ENCODE measurements at places on chromosomes 16 and 17. TPM values are rescaled to one million over a fixed set of nuclear protein-coding genes. Genes with fewer than 3 reads are reported as not detected.

- no peak for DNase-seq
Measured at GRCh38 chr17:77700165-77700881, 258.2 kb upstream of the TNRC6C start.

The TBC1D3E gene
- total RNA-seq = not detected

GRCh38 chr16:86578061-86578599 is at the start of gene FOXL1:
FOXL1 (plus strand) TSS chr16:86578549; CDS start chr16:86578724, 175 bp downstream.
- no peak for DNase-seq

- peak; percentile 58 for DNase-seq
Measured at GRCh38 chr16:54287131-54288029, 793 bp upstream of the IRX3 start.

The RNF43 gene
- total RNA-seq = 4.7 TPM

The ST6GALNAC2 gene
- total RNA-seq = 4.3 TPM

- no peak for DNase-seq
Measured at GRCh38 chr16:63816276-63816675, 1305.6 kb downstream of the CDH11 start.

DNA sequence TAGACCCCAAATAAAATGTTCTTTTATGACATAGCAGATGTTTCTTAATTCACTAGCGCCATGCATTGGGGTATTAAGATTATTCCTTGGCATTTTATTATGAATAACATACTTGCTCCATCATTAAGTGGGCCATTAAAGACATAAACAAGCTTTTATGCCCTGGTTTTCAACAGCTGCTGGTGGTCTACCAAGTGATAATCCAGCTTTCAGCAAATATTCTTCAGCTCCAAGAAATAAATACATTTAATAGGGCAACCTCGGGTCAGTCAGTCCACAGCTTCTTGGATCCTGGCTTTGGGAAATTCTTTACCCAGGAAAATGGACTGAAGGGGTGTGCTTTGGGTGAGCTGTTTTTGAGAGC is 217.3 kb upstream of the IRX3 start:
- no peak for DNase-seq

DNA sequence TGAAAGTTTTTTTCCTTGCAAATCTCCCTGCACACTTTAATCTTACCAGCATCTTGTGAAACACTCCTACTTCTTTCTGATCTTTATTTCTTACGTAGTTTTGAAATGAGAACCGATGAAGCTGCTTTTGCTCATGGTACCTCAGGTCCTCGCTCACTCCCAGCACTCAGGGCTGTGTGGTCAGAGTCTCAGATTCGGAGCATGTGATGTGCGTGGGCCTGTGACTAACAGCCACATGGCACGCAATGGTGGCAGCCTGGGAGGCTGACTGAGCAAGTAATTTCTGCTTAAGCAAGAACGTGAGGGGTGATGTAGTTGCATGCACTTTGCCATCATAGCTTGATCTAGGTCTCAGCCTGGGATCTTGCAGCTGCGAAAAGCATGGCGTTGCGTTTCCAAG is 624.3 kb downstream of the MAF start:
- no peak for DNase-seq

The P2RX1 gene
- total RNA-seq = 0.55 TPM

GRCh38 chr16:10362077-10362863 is 23.6 kb upstream of the ATF7IP2 start:
- no peak for DNase-seq

DNA sequence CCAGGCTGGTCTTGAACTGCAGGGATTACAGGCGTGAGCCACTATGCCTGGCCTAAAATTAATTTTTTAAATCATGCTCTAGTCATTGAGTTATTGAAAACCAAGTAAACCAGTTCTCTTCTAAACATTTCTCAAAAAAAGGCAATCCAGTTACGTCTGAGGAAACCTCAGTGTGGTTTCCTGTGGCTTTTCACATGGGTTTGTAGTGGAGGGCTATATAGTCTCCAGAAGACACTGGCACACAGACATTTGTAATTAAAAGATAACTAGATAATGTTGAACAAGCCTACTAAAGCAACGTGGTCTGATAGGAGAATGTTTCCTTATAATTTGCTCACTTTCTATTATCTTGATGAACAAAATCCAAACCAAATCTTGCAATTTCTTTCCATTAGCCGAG is 5.2 kb upstream of the TOB1 start:
- DNase-seq = no peak

GRCh38 chr16:24346734-24347133 is 90.6 kb downstream of the CACNG3 start:
- no peak for DNase-seq

DNA sequence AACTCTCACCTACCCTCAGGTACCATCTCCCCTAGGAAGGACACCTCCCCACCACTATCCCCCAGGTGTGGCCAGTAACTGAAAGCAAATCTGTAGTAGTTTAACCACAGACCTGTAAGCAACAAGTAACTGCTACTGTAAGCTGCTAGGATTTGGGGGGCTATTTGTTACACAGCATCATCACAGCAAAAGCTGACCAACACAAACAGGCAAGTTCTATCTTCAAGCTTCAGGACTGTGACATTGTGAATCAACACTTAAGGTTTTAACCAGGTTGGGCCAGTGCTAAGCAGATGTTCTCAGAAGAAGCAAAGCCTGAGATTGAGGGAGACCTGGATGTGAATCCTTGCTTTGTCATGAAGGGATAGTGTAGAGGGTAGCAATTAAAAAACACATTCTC is 47.0 kb downstream of the ABCC6 start:
- no peak for DNase-seq

The UTS2R gene
- total RNA-seq = 1.4 TPM

DNA sequence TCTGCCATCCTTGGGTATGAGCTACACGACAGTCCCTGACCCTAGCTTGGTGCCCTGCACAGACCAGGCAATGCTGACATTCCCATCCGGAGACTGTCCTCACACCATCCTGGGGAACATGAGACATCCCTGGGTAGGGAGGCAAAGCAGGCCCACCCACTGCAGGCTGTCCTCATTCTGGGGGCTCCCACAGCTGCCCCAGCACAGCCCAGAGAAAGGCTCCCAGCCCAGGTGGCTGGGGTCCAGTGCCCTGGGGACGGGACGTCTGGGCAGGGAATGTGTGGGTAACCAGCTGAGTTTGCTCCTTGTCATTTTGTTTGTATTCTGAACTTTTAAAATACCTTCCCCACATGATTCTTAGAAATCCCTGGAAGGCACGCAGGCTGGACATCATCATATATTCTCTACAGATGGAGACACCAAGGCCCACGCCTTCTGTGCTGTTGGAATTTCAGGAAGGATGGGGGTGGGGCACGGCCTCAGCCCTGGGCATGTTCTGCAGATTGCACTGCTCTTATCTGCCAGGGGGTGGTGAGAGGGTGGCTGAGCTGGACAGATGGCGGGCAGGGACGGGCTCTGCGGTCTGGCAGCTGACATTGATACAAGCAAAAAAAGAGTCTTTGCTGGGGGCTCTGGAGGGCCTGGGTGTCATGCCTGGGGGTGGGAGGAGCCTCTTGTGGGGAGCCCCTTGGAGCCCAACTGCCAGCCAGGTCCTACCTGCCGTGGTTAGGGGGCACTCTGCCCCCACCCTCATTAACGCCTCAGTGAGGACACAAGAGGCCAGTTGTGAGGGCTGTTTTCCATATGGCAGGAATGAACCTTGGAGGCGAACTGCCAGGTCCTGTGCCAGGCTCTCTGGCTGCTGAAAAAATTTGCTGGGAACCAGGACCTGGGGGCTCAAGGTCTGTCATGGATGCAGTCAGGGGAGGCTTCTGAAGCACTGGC is 28.4 kb downstream of the LRRC75A start:
- DNase-seq = peak; percentile 63

DNA sequence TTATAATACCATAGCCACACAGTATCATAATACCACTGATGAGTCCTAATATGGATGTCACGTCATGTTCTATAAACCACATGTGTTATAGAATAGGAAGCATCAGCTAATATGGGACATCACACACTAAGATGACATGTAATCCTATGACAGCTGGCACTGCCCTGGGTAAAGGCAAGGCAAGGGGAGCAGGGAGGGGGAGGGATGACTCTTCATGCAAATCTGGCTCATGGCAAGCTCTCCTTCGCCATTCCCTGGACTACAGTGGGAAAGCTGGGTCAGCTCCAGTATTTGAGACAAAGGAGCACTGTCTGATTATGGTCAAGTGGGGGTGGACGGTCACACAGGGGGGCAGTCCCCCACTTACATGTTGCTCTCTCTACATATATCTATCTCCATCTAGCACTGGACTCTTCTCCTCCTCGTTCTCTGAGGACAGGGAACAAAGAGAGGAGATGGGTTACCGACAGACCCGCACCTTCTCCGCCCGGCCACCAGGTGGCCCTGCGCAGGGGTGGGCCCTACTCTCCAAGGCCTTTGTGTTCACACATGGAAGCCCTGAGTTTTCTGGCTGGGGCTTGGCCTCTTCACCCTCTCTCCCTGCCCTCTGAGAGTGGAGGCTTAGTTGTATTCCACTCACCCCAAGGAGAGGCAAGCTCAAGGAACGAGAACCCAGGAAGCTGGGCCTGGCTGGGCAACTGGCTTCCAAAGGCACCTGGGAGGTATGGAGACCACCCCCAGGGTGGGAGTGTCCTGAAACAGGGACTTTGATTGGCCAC is 23.4 kb upstream of the MPO start:
- DNase-seq = peak; percentile 40

GRCh38 chr17:12330456-12330855 is 309.8 kb downstream of the MAP2K4 start:
- no peak for DNase-seq

- DNase-seq = peak; percentile 65
Measured at GRCh38 chr16:67928561-67929364, 2.9 kb downstream of the CTRL start.

GRCh38 chr16:2159175-2159838 is 3.7 kb downstream of the TRAF7 start:
- DNase-seq = no peak

DNA sequence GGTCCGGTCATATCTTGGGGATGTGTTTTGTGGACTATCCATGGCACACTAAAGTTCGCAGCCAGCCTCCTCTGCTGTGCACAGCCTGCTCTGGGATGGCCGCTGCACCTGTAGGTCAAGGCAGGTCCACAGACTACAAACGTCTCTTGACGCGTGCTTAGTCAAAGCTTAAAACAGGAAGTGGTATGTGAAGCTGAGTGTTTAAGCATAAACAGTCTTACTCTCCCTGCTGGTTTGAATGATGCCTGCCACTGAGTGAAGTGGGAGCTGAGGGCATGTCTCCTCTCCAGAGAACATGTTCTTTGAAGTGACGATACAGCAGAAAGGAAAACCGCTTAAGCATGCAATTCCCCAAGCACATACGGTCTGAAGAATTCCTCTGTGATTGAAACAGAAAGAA is 365.6 kb downstream of the SLC39A11 start:
- DNase-seq = no peak

- DNase-seq = no peak
Measured at GRCh38 chr17:81239714-81240555, 817 bp downstream of the NDUFAF8 start.

The RFFL gene
- 10.1 TPM for total RNA-seq

DNA sequence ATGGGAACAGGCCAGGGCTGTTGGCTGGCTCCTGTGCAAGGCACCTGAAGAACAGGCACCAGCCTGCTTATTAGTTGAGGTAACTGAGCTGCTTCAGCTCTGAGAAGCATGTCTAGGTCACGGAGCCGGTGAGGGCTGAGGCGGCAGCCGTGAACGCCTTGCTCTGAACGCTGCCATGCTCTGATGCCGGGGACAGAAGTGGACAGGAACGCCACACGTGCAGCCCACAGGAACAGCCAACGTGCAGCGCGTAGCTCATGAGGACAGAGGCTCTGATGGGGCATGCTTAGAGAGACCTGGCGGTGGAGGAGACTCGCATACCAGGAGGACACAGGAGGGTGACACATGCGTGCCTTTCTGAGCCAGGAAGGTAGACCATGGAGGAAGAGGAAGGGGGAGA is 25.6 kb downstream of the USP22 start:
- no peak for DNase-seq

- DNase-seq = no peak
Measured at GRCh38 chr16:3187798-3188674, at the start of gene OR1F1. OR1F1 (plus strand) TSS chr16:3188204.

- DNase-seq = no peak
Measured at GRCh38 chr16:50599494-50599893, 51.3 kb downstream of the NKD1 start.

GRCh38 chr17:5000237-5000639 is 2.5 kb downstream of the KIF1C start:
- peak; percentile 88 for DNase-seq

The TLCD2 gene
- total RNA-seq = 1.8 TPM

DNA sequence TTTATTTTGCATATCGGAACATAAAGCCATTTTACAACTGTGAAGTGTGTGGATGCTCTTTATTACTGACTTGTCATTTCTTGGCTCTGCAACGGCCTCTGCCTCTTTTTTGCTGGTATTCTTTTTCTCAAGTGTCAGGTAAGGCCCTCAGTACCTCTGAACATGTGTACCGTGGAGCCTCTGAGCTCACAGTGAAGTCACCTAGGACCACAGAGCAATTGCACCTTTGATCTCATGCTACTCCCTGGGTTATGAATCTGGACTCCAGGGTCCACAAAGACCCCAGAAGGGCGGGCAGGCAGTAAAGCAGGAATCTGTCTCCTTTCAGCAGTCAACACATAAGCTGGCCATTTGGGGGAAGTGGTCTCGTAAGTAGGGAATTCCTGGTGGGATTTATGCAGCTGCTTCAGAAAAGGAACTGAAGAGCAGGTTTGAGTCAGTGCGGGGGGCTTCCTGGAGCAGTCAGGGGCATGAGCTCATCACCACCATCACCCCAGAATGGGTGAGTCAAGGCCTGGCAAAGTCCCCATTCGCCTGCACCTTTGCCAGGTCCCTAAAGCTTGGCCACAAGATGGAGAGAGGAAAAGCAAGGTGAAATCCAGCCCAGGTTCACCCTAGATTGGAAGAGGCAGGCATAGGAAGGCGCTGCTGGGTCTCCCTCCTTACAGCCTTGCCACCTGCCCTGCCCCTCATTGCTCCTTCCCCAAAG is 33.0 kb downstream of the TBX4 start:
- DNase-seq = no peak

- DNase-seq = peak; percentile 73
Measured at GRCh38 chr17:1229349-1229899, 40.8 kb upstream of the BHLHA9 start.

The ABCA6 gene
- total RNA-seq = 18.5 TPM

The ETV4 gene
- total RNA-seq = 0.60 TPM

The CRISPLD2 gene
- 12.8 TPM for total RNA-seq

The USH1G gene
- not detected for total RNA-seq

The GPR142 gene
- not detected for total RNA-seq

GRCh38 chr16:83159049-83159448 is 532.3 kb downstream of the CDH13 start:
- DNase-seq = no peak

GRCh38 chr16:57004387-57005250 is 15.3 kb downstream of the NLRC5 start:
- DNase-seq = no peak

The CCL7 gene
- not detected for total RNA-seq

The FADS6 gene
- not detected for total RNA-seq

- DNase-seq = no peak
Measured at GRCh38 chr16:55539488-55539887, 27.0 kb upstream of the CAPNS2 start.

DNA sequence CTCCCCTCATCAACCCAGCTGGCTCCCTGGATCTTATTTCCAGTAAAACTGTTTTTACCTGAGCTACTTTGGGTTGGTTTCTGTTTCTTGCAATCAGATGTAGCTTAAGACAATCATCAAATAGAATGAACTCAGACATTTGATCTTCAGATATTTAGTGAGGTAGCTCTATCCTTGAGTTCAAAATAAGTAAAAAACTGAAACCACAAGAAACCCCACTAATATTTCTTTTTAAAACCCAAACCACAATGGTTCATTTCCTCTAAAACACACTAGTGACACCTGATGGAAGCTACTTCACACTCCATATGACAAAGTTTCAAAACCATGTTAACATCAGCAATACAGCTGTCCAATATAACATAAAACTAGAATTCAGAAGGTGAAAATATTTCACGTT is 37.8 kb downstream of the CACNG1 start:
- no peak for DNase-seq

All from left ventricle myocardium inferior (tissue), 1 donor.